ENCODE measurements at places on chromosomes 3 and 15. TPM values are rescaled to one million over a fixed set of nuclear protein-coding genes. Genes with fewer than 3 reads are reported as not detected.

- peak; percentile 2 for DNase-seq
Measured at GRCh38 chr15:101012326-101013200, 93.4 kb downstream of the LRRK1 start.

- no peak for DNase-seq
Measured at GRCh38 chr3:104734627-104735026, 632.1 kb upstream of the ALCAM start.

Gene HEG1
- total RNA-seq: 4.1 TPM

DNA sequence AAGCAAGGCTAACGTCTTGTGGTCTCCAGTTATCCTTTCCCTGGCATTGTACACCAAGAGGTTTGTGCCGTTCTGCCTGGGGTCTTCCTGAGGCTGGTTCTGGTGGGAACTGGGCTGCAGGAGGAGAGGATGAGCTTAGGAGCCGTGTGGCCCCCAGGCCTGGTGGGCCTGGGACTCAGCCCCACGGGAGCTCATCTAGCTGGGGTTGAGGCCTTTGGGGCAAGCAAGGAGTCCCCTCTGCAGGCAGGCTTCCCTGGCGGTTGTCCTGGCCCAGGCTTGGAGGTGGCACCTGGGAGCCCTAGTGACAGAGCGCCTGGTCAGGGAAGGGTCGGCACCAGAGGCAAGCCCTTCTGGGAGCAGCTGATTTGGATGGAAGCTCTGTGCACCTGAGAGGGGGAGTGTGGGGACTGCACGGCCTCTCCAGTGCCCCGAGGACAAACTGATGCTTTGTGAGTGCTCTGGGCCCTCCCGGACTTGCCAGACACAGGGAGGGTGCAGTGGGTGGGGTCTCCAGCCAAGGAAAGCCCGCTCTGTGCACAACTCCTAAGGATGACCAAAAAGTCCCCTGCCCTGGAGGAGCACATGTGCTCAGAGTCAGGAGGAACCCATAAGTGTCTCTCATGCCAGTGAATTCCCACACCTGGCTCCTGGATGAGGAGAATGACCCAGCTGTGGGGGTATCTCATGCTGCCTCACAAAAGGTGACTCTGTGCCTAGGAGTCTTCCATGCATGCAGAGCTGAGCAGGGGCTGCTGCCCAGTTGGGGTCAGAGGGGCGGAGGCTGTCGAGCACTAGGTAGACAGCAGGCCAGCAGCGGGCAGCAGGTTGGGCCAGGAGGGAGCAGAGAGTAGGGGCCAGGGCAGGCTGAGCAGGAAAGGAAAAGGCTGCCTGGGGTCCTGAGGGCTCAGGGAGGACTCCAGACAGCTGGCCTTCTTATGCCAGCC lies 2.7 kb downstream of the PAK6 start:
- DNase-seq: no peak

Gene CAPN3
- total RNA-seq: 3.7 TPM

Measured in progenitor cell of endocrine pancreas (in vitro differentiated cells).